ENCODE measurements at places on chromosomes 3 and 15. TPM values are rescaled to one million over a fixed set of nuclear protein-coding genes. Genes with fewer than 3 reads are reported as not detected.

GRCh38 chr3:65288776-65289175, 601.0 kb upstream of the ADAMTS9 start:
- no peak for DNase-seq

DNA sequence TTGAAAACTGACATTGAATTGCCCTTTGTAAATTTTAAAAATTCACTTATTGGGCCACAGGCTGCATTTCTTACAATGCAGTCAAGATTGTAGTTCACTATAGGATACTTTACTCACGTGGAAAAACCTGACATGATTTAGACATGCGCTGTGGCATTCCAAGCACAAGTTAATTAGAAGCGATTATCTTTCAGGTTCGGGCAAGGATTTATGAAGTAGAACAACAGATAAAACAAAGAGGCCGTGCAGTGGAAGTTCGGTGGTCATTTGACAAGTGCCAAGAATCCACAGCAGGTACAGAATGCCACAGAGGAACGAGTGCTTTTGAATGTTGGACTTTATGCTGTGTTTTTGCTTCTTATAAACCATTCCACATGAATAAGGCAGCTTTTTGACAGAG, 37.8 kb downstream of the GPR171 start:
- DNase-seq, result no peak

DNA sequence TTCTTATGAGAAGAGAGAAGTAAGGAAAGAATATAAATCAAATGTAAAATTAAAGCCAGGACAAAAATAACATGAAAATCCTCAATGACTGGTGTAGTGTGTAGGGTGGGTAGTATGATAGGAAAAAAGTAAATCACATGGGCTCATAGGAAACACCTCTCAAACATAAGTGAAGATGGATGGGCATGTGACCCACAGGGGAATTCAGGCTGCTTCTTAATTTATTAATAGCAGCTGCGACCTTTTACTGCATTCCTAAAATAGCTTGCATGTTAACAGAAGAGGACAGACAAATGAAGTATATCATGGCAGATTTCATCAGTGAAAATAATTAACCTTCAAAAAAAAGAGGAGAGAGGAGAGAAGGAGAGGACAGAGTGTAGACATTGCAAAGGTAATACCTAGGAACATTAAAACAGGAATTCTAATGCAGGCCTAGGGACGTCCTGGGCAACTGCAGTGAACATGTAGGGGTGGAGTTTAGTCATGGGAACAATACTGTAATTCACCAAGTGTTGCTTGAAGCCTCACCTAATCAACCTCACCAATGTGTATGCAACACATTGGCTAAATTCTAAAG, 132.9 kb downstream of the KCNMB2 start:
- no peak for DNase-seq

DNA sequence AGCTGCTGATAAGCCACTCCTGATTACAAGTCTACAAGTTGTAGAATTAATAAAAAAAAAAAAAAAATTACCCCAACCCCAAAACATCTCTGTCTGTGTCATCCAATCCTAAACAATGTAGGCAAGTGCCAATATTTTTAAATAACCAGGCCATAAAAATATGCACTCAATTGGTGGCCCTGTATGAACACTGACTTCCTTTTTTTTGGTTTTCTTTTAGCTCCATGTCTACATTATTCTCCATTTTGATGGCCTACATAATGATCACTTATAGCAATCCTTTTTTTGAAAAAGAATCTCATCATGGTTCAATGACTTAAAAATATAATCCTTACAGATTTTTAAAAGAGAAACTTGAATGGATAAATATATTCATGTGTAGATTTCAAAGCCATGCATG, 72.1 kb downstream of the FOXP1 start:
- DNase-seq, result no peak

DNA sequence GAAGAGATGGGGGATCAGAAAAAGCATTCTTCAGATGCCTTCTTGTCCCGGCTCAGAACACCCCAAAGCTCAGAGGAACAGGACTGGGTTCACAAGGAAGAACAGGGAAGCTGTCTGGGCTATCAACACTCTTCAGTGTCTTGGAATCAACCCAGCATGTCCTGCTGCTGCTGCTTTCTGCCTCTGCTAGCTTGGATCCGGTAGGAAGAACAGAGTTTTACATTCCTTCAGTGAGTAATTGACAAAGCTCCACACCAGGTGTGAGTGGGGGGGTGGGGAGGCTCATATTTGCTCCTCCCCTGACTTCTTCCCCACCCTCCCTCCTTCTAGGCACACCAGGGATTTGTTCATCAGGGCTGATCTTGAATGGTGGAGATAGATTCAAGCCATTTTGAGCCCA, 13.1 kb upstream of the ETV5 start:
- DNase-seq, result no peak

DNA sequence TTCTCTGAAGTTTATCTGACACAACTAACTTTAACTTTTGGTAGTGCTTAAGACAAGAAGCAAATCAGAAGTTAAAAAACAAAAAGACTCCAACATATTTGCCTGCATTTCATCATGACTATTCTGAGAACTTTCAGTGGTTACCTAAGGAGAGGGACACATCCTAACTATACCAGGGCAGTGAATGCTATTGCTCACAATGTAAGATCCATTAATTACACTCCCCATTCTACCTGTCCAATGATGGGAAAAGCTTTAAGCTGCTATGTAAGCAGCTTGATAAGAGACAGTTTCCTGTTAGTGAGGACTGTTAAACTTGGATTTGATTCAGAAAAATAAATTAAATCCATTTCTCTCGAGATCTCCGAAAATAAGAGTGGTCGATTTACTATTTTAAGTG, 37.5 kb downstream of the SERPINI1 start:
- no peak for DNase-seq

TAMM41 gene
- 12.5 TPM for polyA plus RNA-seq

SOX14 gene
- not detected for polyA plus RNA-seq

C3orf80 gene
- not detected for polyA plus RNA-seq

FAM174B gene
- polyA plus RNA-seq, result 15.9 TPM
